ENCODE measurements at places on chromosomes 12 and 14.

- DNase-seq: no peak
These were observed 321.0 kb upstream of the RTL1 start for GRCh38 chr14:101224356-101225156.

- DNase-seq: no peak
These were observed 980.6 kb downstream of the VRK1 start for GRCh38 chr14:97777622-97778355.

- DNase-seq: peak; percentile 32
These were observed 11.0 kb downstream of the PDE1B start for GRCh38 chr12:54560374-54560858.

DNA sequence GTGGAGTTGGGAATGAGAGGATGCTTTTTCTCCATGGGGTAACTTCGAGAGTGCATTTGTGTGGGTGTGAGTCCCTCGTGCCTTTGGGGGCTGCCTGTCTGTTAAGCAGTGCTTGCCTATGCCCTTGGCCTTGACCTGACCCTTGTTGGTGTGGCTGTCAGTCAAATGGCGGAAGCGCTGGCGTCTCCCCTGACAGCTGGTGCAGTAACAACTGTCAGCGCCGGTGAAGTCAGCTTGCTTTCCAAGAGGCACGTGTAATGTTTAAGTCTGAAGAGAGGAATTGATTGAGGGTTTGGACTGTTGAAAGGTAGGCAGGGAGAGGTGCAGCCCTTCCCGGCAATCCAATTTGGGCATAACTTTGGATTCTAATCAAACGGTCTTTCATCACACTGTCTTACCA lies 211.3 kb downstream of the AACS start:
- DNase-seq: no peak

DNA sequence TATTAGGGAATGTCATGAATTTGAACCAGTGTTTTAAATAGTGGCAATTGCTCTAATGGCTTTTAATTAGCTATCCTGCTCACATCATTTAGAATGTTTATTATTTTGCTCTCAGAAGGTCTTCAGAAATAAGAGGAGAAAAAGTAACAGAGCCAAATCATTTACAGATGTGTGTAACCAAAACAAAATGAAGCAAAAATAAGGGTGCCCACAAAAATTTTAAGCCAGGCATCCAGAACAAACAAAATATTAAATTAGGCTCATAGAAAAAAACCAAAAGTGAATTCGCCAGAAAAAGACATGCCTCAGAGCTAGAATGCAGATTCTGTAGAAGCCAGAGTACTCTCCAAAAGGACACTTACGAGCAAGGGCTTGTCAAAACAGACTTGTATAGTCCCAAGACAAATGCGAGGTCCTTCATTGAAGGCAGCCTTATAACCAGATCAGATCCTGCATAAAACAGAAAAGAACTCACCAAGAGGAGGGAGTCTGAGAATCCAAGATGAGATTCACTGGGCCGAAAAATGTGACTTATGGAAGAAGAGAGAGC lies 20.2 kb upstream of the SERPINA1 start:
- DNase-seq: no peak

GRCh38 chr12:2052826-2053678 lies at the start of gene CACNA1C:
TSS of gene CACNA1C (plus strand) at chr12:2052987. CDS start at chr12:2053563, 576 bp downstream.
- DNase-seq: peak; percentile 49

- no peak for DNase-seq
These were observed 64.1 kb upstream of the JDP2 start for GRCh38 chr14:75363570-75364227.

GRCh38 chr12:49787672-49788071 lies 40.5 kb downstream of the NCKAP5L start:
- DNase-seq: no peak

- no peak for DNase-seq
These were observed 19.3 kb downstream of the CHD8 start for GRCh38 chr14:21436567-21437062.

DNA sequence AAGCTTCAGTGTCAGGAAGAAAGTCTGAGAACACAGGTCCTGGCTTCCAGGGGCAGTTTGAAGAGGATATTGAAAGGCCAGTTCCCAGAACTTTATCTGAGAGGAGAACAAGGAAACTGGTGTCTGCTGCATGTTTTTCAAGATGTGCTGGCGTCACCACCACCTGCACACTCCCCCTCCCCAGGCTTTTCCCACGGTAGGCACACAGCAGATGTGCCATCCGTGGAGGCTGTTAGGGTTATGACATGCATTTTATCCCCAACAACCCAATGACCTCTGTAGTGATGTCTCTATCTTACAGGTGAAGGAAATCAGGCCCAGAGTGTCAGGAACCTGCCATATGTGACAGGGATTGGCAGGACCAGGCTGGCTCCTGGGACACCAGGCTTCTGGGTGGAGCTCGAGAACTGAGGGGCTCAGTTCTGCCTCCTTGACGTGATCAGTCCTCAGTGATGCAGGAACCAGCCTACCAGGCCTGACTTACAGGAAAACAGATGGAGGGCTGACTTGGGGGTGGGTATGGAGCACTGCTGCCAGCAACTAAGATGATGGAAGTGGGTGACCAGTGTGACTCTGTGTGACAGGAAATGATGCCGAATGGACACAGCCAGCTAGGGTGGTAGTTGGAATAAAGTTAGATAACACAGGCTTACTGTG lies 16.8 kb downstream of the SLC25A47 start:
- no peak for DNase-seq

DNA sequence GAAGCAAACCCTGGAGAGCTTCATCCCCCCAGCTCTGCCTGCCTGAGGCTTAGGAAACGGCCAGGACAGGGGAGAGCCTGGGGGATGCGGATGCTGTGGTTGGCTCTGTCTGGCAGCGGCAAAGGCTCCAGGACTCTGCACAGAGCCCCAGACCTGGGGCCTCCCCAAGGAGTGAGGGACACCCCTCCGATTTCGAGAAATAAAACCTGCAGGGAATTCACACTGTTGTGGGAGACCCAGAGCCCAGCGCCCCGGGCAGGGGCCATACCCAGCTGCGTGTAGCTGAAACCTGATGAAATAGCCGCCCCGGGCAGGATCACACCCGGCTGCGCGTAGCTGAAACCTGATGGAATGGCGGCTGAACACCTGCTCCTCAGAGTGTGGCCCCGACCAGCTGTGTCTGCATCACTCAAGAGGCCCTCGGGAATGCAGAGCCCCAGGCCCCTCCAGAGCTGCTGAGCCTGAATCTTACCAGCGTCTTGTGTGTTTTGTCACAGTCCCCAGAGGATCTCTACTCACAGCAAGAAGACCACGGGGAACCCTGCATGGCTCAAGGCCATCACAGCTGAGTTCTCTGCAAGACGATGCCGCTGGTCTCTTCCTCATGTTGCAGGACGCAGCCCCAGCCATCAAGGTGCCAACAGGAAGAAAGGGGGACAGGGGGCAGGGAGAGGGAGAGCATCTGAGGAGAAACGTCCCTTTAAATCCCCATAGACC lies 46.5 kb upstream of the GALNT9 start:
- DNase-seq: no peak

DNA sequence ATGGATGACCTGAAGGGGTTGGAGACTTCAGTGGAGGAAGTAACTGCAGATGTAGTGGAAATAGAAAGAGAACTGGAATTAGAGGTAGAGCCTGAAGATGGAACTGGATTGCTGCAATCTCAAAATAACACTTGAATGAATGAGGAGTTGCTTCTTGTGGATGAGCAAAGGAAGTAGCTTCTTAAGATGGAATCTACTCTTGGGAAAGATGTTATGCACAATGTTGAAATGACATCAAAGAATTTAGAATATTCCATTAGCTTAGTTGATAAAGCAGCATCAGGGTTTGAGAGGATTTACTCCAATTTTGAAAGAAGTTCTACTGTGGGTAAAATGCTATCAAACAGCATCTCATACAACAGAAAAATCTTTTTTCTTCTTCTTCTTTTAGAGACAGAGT lies 186.4 kb upstream of the PRKD1 start:
- no peak for DNase-seq

GRCh38 chr14:84208451-84208850 lies 1321.5 kb upstream of the FLRT2 start:
- DNase-seq: no peak

DNA sequence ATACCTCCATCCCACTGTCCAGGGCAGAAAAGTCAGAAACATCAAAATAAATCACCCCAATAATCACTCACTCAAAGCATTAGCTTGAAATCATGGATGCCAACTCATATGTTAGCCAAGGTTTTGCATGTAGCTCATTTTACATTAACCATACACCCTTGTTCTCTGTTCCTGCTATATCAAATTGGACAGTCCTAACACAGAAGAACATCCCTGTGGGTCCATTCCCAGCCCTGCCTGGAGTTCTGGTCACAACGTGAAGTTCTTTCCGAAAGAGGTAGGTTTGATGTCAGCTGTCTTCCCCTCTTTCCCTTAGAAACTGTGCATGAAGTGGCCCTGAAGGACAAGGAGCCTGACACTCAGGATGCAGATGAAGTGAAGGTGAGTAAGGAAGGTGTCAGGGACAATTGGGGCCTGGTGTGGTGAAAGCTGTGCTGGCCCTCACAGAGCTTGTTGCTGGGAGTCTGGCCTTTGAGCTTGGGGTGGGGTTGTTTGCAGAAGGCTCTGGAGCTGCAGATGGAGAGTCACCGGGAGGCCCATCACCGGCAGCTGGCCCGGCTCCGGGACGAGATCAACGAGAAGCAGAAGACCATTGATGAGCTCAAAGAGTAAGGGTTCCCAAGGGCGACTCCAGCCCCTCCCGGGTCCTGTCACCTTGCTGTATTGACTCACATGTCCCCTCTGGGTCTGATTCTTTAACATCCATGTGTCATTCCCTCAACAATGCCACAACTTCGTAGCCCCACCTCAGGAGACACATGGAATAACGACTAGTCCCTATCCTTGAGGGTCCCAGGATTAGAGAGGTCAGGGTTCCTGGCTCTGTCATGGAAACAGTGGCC lies 15.0 kb upstream of the PIP4K2C start:
- DNase-seq: no peak

GRCh38 chr12:93413064-93413463 lies 28.7 kb downstream of the UBE2N start:
- no peak for DNase-seq

- no peak for DNase-seq
These were observed 1045.6 kb downstream of the BCL11B start for GRCh38 chr14:98226411-98226810.

- peak; percentile 68 for DNase-seq
These were observed 51.5 kb downstream of the ZC3H14 start for GRCh38 chr14:88614218-88614907.

DNA sequence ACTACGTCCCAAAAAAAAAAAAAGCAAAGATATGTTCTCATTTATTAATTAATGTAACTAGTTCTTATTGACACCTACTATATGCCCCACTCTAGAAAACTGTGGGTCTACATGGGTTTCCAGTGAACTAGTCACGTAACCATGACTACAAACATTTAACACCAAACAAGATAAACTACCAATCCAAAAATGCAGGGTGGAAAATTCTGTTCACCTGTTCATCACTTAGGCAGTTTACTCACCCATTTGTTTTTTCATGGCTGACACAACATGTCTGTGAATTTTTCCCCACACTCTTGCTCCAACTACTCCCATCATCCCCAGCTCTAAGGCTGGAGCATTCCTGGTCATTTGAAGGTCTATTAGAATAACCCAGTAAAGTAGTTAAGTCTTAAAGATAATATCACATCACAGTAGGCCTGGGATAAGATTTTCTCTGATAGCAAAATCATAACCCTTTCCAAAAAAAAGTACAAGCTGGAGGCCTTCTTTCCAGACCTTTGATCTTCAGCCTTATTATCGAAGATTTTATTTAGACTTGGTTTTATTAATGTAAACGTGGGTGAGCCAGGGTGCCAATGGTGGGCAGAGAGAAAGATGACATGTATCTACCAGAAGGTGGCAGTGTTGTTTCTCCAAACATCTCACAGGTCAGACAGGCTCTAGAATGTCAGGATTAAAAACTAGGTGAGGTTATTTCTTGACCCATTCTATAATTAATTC lies 61.6 kb upstream of the DAAM1 start:
- peak; percentile 53 for DNase-seq

- DNase-seq: peak; percentile 54
These were observed 304.1 kb upstream of the SSTR1 start for GRCh38 chr14:37903343-37904191.

DNA sequence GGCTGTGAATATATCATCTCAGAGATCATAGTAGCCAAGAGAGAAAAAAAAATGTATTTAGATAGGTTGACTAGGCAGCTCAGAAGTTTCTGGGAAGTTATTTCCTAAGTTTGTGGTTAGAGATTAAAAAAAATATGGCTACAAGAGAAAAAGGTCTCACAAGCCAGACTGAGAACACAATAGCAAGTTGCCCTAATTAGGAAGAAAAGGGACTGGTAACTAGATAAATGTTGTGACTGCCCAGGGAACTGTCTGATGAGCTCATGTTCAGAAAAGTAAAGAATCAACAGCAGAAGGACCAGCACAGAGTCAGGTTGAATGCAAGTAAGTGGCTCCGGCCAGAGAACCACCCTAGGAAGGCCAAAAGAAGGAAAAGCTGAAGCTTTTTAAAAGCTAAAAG lies 256.6 kb downstream of the PRKD1 start:
- no peak for DNase-seq

- no peak for DNase-seq
These were observed 232.1 kb upstream of the CCDC196 start for GRCh38 chr14:66254038-66254437.

DNA sequence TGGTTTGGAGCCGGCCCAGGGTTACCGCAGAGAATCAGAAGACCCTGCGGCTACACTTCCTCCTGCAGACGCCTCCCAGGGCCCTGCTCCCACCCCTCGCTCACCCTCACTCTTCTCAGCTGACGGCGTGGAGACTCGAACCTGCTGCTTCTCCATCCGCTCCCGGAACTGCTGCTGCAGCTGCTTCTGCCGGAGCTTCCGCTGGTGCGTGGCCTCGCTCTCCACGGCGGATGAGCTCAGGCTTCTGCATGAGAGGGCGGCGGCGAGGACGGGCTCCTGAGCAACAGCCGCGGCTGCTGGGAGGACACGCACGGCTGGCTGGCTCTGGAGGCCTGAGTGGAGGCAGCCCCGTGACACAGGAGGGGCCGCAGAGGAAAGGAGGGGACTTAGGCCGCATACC lies 33.3 kb downstream of the RAD52 start:
- no peak for DNase-seq

- DNase-seq: no peak
These were observed 142.3 kb upstream of the TBX3 start for GRCh38 chr12:114826244-114826643.

All from HFFc6 (cell line).